ENCODE measurements at places on chromosomes 1 and 21. TPM values are rescaled to one million over a fixed set of nuclear protein-coding genes. Genes with fewer than 3 reads are reported as not detected.

IPO13 gene
- 16.7 TPM for polyA plus RNA-seq

RGSL1 gene
- polyA plus RNA-seq, result not detected

ZBED6 gene
- 2.5 TPM for polyA plus RNA-seq

SLC5A3 gene
- polyA plus RNA-seq, result 3.2 TPM

CIART gene
- polyA plus RNA-seq, result 4.4 TPM

TCEA3 gene
- 1.2 TPM for polyA plus RNA-seq

IFI6 gene
- polyA plus RNA-seq, result 29.0 TPM

FAM3B gene
- not detected for polyA plus RNA-seq

KCNH1 gene
- 0.08 TPM for polyA plus RNA-seq

AXDND1 gene
- 0.11 TPM for polyA plus RNA-seq

Data from SK-N-SH (cell line).